ENCODE measurements at places on chromosomes 5 and 9.

GRCh38 chr5:79697222-79698170 is 7.9 kb downstream of the CMYA5 start:
- peak; percentile 16 for DNase-seq

DNA sequence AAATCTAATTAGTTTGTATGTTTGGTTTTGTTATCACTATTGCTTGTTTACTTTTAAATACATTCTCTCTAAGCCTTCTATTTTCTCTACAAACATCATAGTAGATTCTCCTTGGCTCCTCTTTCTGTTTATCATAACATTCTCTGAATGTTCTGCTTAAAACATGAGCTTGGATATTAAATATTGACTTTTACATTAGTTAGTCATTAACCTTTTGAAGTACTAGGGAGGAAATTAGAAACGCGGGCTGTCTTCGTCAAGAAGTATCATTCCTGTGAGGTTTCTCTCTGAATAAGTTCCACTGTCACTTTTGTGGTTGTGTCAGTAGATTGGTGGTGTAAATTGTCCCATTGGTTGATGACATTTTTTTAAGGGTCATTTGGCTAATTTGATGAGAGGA is 821.5 kb downstream of the EFNA5 start:
- DNase-seq: no peak

- DNase-seq: no peak
Observed at GRCh38 chr9:10876333-10876732, 263.5 kb upstream of the PTPRD start.

DNA sequence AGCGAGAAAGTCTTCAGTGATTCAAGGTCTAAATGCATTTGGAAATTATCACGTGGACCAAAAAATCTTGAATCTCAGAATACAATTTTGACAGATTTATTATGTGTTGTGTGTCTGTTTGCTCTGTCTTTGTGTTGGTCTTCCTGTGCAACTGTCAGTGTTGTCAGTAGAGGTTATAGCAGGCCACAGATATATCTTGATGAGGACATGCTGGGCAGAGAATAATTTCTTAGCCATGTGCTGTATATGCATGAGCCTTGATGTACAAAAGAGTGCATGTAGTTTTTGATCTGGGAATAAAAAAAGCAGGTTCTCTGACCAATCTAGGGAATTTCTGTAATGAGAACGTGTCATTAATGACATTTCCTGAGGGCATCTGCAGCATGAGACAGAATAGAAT is 57.6 kb downstream of the ZSWIM6 start:
- DNase-seq: no peak

DNA sequence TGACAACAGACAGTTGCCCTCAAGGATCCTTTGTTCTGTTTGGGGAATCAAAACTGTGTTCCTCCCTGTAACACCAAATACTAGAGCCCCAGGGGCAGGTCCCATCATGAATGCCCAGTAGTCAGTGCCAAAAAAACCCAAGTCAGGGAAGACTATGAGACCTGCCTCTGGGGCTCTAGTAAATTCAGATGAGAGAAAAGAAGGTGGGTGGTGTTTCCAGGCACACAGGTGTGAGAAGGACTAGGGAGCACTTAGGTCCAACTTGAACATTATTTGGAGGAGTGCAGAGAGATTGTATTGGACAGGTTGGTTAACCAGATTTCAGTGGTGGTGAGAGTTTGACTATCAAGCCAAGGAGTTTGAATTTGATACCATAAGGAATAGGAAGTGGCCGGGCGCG is 52.0 kb downstream of the SLC22A5 start:
- DNase-seq: no peak

DNA sequence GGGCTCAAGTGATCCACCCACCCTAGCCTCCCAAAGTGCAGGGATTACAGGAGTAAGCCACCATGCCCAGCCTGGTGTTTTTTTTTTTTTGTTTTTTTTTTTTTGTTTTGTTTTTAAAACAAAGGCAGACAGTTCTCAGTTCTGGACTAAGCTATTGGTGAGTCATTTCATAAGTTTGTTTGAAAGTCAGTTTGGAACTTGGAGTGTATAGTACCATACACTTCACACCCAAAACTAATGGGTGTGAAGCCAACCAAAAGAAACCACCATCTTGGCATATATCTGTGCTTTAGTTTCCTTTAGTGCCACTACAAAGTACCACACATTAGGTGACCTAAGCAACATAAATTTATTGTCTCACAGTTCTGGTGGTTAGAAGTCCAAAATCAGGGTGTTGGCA is 13.4 kb downstream of the MAST4 start:
- peak; percentile 43 for DNase-seq

GRCh38 chr5:111016801-111017200 is 54.7 kb upstream of the TSLP start:
- no peak for DNase-seq

DNA sequence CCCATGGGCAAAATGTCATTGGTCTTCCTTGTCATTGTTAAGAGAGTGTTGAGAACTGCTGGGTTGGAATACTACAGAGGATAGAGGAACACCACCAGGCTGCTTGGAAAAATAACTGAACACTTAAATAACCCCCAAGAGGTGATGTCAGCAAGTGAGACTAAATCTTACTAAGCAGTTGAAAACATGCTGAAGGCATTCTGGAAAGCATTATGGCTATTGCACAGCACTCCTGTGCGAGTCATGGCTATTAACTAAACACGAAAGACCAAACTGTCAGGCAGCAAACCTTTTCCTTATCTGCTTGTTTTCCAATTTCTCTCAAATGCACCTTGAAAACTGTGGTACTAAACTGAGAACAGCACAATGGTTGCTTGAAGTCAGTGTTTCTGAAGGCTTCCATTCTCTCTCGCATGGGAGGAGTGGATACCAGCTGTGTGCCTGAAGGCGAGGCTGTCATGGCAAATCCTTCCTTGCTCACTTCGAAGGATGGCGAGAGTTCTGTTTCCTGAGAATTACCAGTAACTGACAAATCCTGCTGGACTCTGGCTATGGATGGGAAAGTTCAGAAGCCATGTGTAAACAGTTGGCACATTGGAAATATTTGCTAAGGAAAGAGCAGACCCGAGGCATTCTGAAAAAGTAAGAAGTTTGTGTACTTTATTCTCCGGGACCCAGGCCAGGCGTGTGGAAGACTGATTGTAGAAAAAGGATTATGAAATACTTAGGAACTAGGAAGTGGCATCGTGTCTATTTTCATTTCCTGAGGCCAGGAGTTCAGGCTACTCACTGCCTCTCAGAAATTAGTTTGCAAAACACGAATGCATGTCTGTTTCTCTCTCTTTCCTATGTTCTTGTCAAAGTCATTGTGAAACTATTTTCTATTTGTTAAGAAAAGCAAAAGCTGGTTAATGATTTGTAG is 182.1 kb downstream of the DMRT2 start:
- DNase-seq: no peak

- DNase-seq: peak; percentile 92
Observed at GRCh38 chr9:131678499-131679111, 61.3 kb downstream of the RAPGEF1 start.

DNA sequence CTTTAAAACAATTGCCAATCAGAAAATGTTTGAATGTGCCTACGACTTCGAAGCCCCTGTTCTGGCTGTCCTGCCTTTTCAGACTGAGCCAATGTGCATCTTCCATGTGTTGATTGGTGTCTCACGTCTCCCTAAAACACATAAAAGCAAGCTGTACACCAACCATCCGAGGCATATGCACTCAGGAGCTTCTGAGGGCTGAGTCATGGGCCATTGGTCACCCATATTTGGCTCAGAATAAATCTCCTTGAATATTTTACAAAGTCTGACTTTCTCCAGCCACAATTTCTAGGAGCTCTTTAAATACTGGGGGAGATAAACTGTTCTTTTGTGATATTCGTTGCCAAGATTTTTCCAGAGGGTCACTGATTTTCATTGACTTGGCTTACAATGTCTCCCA is 53.9 kb downstream of the C9orf57 start:
- DNase-seq: no peak

GRCh38 chr5:93099902-93100347 is 481.1 kb downstream of the NR2F1-AS1 start:
- no peak for DNase-seq

GRCh38 chr9:19375538-19375937 is 4.5 kb downstream of the RPS6 start:
- no peak for DNase-seq

DNA sequence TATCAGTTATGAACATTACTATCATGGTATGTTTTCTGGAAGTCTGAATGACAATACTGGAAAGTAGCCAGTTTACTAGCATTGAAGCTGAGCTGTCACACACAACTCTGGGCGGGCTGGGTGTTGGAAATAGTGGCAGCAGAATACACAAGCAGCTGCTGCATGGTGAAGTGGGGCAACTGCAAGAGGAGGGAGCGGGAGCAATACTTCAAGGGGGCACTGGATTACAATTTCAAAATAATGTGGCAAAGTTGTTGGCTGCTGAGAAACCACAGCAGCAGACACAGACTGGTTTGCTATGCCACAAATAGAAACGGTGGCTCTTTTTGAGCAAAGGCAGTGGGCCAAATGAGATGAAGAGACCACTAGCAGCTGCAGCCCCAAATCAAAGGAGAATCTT is 350.2 kb downstream of the KIAA0825 start:
- DNase-seq: no peak

DNA sequence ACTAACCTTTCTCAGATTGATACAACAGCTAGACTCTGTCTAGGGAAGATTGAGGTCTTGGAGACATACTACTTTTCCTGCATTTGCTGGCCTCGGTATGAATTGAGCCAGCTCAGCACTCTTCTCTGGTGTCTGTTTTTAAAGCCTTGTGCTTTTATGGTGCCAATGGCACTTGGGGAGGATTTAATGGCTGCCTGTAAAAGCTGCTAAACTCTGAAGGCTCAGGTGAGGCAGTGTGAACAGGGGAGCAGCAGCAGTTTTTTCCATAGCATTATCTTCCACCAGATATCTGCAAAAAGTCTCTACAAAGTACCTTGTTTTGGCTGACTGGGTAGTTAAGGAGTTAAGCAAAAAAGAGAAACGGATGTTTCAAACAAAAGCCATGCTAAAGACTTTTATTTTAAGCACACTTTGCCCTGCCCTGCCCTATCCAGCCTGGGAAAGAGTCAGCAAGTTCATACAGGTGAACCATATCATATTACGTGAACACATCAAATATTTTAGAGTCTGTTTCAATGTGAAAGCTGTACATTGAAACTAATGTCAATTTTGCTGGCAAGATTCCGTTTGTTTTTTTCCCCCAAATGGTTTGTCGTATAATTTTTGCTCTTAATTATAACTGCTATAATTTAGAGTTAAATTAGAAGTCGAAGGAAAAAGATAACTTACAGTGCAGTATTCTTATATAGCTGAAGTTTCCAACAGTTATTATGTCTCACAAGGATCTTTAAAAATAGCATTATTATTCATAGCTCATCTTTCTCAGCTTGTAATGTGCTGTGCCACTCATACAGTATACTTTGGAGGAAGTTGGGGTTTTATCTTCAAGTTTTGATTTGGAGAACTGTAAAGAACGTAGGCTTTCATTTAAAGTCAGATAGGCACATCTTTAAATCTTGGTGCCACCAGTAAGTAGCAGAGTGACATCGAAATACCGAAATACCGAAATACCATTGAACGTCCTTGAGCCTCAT is 424.1 kb upstream of the CD180 start:
- DNase-seq: no peak

DNA sequence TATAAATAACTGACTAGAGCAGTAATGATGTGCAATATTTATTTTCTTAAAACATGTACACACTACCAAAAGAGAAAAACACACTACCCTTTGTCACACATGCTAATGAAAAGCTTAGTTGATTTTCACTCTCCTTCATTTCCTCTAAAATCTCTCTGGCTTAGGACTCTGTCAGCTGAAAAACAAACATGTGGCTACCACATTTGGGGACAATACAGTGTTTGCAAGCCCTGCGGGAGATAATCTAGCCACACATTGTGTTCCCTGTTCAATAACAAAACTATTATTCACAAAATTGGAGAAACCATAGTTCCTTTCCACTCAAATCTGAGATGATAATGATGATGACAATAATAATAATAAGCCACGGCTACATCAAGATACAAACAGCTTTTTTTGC is 3.5 kb upstream of the LOX start:
- DNase-seq: no peak

- DNase-seq: no peak
Observed at GRCh38 chr9:134459164-134459563, 132.9 kb downstream of the RXRA start.

GRCh38 chr5:126416266-126416925 is 6.8 kb upstream of the GRAMD2B start:
- no peak for DNase-seq

DNA sequence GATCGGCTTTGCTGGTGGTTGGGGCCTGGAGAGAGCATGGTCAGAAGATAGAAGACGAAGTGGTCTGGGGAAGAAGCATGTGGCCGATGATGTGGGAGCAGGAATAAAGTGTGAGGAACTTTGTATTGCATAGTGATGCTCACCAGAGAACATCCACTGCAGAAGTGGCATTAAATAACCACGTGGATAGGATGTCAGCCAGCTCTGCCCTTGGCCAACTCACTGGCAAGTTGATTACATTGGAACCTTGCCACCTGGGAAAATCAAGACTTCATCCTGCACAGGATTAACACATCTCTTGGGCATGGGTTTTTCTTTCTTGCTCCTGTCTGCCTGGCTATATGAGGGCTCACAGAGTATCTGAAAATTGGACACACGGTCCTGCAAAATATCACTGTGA is 217.4 kb downstream of the DMRT2 start:
- no peak for DNase-seq

DNA sequence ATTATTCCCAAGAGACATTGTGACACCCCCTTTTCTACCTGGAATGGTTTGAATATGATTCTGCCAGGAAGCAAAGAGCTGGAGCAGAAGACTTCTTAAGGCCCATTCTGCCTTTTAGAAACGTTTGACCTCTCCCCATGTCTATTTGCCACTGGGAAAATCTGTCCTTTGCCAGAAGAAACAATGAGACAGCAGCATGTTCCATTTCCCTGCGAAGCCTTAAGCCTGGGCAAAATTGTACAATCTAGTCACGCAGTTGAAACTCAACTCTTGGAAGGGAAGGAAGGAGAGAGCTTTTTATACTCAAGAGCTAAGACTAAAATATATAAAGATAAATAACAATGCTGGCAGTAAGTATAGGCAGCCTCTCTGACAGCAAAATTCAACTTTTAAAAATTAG is 22.1 kb upstream of the SPOCK1 start:
- DNase-seq: no peak

GRCh38 chr5:30908356-30908755 is 285.1 kb upstream of the CDH6 start:
- DNase-seq: no peak

DNA sequence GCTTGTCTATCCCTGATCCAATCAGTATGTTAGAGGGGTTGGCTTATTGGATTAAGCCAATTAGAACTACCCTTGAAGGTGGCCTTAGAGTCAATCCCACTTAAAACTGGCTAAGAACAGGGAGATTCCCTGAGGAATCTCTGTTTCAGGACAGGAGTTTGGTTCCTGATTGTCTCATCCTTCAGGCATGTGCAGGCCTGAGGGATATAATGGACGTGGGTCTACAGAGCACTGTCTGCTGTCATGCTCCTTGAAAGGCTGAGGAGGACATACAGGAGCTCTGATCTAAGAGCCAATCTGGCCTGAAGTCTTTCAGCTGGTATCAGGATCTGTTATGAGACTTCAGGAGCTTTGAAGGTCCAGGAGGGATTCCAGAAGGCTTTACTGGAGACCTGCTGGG is 36.2 kb upstream of the PRXL2C start:
- no peak for DNase-seq

- DNase-seq: no peak
Observed at GRCh38 chr5:173859408-173860159, 28.6 kb upstream of the CPEB4 start.

GRCh38 chr5:32779754-32780415 is 68.8 kb downstream of the NPR3 start:
- no peak for DNase-seq

Data from activated CD4-positive, alpha-beta T cell treated with anti-CD3 and anti-CD28 coated beads, Interleukin-2, Interleukin-6, amounts not matched to agents 100 ng/mL and 50 ng/mL, durations not matched to agents 16 hours and 8 hours (primary cell).